ENCODE measurements at places on chromosomes 6 and 20.

DNA sequence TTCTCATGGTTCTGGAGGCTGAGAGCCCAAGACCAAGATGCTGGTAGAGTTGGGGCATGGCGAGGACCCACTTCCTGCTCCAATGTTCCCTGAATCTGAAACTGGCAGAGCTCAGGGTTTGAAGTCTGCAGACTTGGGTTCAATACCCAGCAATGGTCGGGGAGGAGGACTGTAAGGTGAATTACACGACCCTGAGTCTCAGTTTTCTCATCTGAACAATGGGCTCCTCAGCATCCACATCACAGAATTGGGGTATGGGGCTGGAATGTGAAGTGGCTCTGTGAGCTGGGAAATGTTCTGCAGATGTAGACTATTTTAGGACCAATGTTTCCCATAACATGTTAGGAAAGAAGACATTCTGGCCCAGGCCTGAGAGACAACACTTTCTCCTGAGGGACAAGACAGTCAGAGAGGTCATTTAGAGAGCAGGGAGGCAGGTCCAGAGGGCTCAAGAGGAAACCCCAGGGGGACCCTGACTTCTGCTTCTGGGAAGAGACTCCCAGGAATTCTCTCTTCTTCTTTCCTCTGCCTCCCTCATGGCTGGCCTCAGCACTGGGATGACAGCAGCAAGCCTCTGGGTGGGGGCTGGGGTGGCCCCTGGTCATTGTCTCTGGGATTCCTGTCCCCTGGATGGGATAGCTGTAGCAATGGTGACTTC is 141.3 kb upstream of the PMEPA1 start:
- DNase-seq, result no peak

- no peak for DNase-seq
These were observed 23.1 kb upstream of the DNAAF9 start for GRCh38 chr20:3430376-3431069.

DNA sequence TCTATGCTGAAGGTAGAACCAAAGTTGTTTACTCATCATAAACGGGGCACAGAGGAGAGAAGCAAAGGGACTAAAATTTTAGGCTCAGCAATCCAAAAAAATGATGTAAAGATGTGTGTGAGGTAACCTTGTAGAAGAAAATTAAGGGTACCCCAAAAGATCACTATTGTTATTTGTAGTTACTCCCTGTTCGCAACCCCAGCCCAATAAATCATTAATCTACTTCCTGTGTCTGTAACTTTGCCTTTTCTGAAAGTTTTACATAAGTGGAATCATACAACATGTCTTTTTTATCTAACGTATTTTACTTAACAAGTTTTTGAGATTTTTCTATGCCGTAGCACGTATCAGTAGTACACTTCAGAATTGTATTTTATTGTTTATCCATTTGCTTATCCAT is 1114.8 kb upstream of the GJE1 start:
- DNase-seq, result no peak

DNA sequence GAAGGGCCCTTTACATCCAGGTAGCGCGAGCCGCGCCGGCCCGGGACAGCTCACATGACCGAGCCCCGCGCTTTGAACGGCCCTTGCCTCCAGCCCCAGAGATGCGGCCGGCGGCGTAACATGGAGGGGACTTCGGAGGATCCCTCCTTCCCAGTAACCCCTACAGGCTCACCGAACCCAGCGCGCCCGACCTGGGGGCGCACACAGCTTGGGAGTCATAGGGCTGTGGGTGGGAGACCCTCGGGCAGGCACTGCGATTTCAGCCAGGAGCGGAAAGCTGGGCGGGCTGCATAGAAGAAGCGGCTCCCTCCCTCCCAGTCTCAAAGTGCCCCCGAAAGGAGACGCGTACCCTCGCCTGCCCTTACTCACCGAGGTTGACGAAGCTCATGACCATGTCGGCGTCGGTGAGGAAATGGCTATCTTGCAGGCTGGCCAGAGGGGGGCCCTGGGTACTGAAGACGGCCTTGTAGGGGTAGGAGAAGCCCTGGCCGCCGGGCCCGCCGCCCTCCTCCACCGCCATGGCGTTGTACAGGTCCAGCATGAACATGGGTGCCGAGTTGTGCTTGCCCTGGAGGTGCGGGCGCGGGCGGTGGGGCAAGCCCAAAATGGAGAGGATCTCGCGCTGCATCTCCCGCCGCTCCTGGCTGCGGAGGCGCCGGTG is 975 bp downstream of the BMP7 start:
- no peak for DNase-seq

DNA sequence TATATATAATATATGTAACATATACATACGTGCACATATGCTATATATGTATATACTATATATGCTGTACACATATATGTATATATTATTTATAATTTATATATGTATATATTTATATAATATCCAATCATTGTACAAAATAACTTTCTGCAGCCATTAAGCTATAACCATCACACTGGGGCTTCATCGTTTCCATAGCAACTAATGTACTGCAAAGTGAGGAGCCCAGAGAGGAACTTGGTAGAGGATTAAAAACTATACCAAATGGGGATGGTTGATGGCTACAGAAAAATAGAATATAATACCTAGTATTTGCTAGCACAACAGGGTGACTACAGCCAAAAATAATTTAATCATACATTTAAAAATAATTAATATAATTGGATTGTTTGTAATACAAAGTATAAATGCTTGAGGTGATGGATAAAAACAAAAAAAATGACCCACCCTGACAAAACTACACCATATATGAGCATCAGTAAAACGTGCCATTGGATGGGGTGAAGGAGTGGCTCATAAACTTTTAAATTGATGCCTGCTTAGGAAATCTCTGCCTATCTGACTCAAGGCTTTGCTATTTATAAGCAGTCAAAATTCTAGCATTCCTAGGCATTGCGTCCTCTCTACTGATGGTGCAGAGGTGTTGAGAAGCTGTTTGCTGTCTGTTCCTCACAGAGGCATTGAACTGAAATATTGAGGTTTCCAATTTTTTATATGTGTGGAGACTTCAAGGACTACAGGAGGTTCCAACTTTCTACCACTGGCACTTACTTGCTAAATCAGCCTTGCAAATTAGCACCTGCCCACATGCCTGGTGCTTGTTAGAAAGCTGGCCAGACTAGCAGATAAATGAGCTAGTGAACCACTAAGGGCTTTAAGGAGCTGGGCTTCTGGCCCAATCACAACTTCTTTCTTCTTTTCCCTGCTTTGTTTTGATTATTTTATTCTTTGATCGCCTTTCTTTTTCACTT is 190.1 kb downstream of the SCP2D1 start:
- DNase-seq, result no peak

DNA sequence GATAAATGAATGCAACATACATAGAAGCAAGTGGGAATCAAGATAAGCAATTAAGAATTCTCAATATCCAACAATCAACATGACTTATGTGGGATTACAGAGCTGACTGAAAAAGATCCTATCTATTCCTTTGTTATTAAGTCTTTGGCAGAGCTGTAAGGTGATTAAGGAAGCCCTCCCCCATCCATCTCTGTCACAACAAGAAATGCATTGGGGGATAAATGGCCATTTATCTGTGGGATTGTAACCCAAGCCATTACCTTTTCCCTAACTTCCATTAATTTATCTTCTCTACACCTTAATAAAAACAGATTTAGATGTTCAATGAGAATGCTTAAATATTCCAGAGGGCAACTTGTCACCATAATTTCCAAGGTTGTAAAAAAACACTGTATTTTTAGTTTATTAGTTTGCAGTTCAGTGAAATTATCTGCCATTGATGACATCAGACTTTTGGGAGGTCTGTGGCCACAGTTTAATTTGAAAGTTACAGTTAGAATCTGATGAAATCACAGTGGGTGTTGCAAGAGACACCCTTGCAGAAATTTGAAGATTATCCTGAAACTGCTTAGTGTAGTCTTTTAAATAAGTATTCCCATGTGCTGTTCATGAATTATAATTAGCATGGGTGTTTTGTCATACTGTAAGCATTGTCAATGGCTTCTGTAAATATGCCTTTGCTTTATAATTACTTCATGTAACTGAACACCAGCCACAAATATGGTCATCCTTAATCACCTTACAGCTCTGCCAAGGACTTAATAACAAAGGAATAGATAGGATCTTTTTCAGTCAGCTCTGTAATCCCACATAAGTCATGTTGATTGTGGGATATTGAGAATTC is 49.4 kb upstream of the FYN start:
- no peak for DNase-seq

DNA sequence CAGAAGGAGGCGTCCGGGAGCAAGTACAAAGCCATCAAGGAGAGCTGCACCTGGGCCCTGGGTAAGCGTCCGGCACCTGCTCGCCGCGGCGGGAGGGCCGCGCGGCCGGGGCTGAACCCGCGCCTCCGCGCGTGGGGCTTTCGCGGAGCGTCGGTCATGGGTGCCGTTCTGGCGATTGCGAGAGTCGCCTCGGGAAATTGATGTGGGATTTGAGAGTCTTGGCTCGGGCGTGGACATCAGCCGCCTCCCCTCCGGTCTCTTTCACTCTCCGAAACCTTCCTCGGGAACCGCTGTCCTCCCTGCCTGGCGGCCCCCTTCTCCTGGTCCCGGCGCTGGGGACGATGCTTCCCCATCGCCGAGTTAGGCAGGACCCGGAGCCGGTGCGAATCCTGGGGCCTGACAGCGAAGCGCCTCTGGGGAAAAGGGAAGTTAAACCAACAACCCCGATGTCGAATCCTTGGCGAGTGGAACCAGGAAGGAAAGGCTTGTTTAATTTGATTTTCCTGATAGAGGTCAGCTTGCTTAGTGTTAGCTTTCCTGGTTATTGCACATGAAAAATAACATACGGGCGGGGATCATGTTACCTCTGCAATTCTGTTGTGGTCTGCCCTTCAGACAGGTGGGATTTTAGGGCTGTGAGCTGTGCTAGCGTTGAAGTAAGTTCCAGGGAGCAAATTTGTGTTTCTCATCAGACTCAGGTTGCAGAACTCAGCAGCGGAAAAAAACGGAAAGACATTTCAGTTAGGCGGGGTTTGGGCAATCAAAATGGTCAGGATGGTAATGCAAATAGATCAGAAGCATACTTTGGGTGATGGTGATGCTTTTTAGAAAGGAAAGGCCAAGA is 594 bp downstream of the ARFGEF3 start:
- DNase-seq, result no peak

DNA sequence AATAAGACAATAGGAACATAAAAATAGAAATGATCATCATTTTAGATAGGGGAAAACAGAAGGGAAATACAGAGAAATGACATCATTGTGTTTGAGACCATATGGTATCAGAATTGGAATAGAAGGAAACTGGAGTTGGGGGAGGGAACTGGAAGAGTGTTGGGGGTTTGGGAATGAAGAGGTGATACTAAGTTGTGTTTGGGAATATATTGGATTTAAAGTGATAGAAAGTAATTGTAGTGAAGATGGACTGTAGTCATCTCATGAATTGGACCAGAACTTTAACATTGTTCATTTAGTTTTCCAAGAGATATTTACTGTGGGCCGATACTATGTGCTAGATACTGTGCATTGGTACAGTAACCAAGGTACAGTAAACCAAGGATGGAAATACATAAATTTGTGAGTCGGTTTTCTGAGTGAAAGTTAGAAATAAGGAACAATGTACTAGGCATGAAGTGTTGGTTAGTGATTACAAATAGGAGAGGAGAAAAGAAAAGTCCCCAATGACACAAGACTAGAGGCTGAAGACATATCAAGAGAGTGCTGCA is 32.3 kb downstream of the KCNQ5 start:
- DNase-seq, result no peak

GRCh38 chr6:158068893-158069799 is 87.5 kb downstream of the SYNJ2 start:
- no peak for DNase-seq

DNA sequence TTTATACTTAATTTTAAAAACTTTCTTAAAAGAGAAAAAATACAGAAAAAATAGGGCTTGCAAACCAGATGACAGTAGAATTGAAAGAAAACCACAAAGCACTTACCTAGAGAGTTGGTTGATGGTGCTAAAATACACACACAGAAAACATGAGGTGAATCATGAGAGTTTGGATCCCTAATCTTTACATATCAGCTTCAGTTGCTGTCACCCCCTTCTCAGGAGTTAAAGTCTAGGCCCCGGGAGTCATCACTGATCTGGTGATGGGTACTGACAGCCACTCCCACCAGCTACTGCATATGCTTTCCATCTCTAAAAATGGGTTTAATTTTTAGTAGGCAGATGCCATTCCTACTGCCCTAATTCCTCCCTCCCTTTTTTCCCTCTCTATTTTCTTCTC is 16.7 kb downstream of the TSBP1 start:
- DNase-seq, result no peak

DNA sequence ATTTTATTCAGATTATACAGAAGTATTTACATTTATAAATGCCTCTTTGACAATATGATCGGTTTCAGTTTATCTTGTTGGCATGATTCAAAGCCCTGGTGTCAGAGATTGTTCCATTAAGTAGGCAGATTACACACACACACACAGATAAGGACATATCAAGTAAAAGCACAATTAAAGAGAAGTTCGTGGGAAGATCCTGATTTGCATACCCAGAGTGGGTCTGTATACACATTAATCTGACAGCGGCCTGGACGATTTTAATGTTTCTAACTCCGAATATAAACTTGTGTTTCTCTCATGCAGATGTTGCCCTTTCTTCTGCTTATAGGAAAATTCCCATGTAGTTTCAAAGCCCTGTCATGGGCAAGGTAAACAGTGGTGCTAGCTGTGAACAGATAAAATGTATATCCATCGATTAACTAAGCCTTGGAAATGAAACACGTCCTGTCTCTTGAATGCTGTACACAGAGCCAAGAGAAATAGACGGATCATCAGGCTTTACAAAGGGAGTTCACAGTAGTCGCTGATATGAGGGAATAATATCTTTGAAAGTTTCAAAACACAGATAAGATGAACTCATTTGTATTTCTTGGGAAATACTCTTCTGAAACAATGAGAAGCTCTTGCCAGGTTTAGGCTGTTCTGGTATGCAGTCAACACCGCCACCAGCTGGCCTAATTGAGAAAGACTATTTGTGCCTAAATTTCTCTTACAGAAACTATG is 108.2 kb upstream of the GMDS start:
- peak; percentile 46 for DNase-seq

DNA sequence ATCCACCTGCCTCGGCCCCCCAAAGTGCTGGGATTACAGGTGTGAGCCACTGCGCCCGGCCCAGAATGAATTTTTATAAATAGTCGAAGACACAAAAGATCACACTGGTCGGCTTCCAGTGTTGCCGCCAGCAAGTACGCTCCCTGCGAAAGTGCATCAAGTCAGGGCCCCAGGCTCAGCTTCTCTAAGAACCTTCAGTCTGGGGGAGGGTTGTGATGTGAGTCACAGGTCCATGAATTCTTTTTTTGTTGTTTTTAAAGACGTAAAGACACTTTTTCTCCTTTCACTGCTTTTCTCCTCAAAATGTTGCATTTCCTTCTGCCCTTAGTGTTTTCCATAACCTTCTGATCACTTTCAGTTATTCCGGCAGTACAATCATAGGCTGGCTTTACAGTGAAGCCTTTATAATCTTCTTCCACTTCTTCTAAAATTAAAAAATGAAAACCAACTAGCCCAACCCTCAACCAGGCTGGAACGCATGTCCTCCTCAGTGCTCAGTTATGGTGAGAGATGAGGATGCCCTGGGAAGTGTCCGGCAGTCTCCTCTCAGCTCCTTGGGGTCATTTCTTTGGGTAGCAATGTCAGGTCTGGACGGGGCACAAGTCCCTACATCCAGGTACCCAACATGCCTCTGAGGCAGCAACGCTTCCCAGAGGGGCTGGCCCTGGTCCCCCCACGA is 66.6 kb downstream of the CSE1L start:
- DNase-seq, result no peak

- DNase-seq, result peak; percentile 60
These were observed 118.7 kb downstream of the HFE start for GRCh38 chr6:26205625-26206574.

GRCh38 chr20:43749734-43750294 is 23.0 kb upstream of the GTSF1L start:
- peak; percentile 51 for DNase-seq

GRCh38 chr6:141401851-141402250 is 730.9 kb upstream of the GJE1 start:
- DNase-seq, result no peak

All from NCI-H446 (cell line).